ENCODE measurements at places on chromosomes 2 and 18.

DNA sequence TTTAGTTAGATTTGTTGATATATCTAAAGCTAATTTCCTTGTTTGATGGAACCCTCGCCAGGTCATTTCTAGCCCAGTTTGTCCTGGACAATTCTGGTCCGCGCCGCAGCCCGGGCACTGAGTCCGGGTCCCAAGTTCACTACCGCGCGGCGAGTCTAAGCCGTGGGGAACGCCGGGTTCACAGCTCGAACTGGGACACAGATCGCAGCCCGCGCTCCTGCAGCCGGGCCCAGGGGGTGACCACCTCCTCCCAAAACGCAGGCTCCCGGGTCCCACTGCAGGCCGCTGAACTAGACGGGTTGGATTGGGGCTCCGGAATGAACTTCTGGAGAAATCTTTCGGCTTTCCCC lies 681 bp downstream of the ACADL start:
- no peak for DNase-seq

DNA sequence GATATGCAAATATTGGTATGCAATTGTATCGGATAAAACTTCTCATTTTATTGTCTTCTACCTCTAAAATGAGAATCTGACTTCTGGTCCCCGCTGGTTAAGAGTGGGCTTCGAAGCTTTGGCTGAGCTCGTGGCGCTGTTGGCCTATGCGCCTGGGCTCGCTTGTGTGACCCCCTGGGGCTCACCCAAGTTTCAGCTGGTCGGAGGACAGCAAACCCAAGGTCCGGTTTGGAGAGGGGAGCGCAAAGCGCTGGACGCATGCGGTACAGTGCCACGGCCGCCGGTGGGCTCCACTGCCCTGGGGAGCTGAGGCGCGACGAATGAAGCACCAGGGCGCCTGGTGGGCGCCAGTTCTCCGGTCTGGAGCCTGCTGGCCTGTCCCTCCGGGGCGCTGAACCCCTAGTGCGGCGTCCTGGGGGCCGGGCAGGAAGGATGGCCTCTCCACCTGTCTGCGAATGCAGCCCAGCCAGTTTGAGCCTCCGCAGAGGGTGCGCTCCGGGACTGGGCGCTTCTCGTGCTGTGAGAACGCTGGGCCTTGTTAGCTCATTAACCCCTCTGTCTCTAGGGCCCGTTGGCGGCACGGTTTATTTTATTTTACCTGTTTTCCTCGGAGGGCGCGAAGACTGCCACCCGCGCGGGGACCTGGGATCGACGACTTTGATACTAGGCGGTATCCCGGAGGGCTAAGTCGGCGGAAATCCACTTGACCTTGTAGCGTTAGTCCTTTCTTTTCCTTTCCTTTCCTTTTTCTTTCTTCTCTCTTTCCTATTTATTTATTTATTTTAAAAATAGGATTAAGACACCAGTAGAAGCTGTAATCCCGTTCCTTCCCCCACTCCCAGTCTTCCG lies 10.4 kb downstream of the MEIS1 start:
- DNase-seq, result no peak

DNA sequence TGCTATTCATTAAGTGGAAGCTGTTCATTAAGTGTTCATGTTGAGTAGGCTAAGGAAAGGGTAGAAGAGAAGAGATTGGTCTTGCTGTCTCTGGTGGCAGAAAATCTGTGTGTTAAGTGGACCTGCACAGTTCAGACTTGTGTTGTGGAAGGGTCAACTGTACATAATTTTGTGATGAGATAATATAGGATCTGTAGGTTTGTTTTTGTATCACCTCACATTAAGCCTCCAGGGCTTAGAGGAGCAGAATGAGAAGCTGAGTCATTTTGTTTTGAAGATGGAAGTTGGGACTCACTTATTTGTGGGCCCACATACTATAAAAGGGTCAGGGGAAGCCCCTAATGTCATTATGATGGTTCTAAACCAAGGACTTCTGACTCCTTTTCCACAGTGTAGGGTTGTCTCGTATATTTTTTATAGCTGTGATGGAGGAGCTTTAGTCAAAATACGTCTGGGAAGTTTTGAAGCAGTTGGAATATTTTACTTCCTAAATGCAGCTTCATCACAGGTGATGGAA lies 18.2 kb downstream of the PMS1 start:
- no peak for DNase-seq

- no peak for DNase-seq
Measured at GRCh38 chr2:149735237-149735958, 147.8 kb upstream of the MMADHC start.

GRCh38 chr18:48412339-48412929 lies 3.3 kb upstream of the ZBTB7C start:
- DNase-seq, result peak; percentile 7

GRCh38 chr2:72300147-72300684 lies 152.6 kb upstream of the CYP26B1 start:
- DNase-seq, result no peak

GRCh38 chr2:63695583-63695982 lies 106.8 kb downstream of the MDH1 start:
- no peak for DNase-seq

DNA sequence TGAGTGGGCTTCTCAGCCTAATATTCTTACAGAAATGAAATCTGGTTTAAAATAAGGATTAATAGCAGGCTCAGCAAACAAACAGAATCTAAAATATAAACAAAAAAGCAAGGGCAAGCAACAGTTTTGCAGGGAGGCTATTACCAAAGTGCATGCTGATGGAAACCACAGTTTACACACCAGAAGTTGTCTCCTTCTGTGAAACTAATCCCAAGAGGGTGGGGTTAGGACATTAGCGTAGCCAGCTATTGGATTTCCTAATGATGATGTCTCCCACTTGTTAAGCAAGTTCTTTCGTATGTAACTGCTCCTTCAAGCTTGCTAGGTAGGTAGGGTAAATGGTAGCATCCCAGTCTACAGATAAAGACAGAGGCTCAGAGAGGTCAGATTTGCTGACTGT lies 65.0 kb upstream of the TSPYL6 start:
- DNase-seq, result no peak

- no peak for DNase-seq
Measured at GRCh38 chr2:10452312-10452711, 4.2 kb upstream of the ODC1 start.

DNA sequence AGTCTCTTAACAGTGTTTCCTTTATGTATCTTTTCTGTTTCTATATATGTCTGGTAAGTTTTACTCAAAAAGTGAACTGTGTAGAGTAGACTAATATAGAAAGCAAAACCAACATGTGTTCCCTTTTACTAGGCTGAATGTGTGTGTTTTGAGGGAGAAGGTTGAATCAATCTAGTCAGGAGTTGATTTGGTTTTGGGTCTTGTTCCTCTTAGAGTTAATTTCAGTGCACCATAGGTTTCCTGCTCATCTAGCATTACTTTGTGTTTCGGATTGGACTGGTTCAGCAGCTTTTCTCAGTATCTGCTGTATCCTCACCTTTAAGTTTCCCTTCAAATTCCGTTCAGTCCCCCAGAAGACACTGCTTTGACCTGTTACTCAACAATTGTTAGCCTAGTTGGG lies 52.0 kb upstream of the TRIM43 start:
- DNase-seq, result no peak

DNA sequence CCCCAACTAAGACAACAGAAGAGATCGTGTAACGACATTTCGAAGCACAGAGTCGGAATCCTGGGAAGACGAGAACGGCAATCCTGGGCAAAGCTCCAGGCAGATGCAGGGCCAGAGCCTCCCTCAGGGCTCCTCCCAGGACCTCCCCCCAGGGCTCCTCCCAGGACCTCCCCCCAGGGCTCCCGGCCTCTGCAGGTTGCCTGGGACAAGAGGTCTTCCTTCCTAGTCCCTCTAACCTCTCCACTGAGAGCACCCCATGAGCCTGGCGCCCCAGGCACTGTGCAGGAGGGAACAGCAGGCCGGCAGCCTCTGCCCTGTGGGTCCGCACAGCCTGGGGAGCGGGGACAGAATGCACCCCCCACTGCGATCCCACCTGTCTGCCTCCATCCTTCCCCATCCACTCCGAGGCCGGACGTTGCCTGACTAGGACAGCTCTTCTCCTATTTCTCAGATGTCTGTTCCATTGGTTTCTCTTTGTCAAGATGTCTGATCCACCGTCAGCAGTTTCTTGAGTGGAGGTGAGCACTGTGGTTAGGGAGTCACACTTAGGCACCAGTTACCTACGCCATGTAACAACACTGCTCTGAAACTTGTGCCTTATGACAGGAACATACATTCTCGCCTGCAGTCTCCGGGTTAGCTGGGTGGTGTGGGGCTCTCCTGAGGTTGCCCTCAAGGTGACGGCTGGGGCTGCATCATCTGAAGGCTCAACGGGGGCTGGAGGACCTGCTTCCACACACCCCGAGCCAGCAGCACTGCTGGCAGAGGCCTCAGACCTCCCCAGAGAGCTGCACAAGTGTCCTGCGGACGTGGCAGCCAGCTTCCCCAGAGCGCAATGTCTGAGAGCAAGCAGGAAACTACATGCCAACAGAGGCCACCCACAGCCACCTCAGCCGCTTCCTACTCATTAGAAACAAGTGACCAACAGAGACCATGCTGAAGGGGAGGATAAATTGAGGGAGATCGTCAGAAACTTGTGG lies 28.9 kb downstream of the ADI1 start:
- no peak for DNase-seq

- no peak for DNase-seq
Measured at GRCh38 chr2:238145851-238146250, 7.4 kb downstream of the KLHL30 start.

- DNase-seq, result no peak
Measured at GRCh38 chr2:36455788-36456187, 100.2 kb downstream of the CRIM1 start.

DNA sequence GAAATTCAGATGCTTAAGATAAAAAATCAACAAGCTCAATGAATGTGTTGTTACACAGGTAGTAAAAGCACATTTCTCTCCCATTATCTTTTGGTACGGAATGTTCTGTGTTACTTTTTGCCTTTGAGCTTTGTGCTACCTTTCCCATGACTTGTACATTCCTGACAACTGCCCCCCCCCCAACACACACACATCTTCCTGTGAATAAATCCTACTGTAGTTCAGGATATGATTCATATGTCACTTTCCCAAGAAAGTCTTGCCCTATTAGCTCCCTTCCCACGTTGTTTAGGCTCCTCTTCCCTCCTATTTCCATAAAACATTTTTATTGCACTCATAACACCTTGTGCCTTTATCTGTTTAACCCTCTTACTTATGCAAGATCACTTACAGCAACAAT lies 442.6 kb upstream of the LRATD1 start:
- no peak for DNase-seq

DNA sequence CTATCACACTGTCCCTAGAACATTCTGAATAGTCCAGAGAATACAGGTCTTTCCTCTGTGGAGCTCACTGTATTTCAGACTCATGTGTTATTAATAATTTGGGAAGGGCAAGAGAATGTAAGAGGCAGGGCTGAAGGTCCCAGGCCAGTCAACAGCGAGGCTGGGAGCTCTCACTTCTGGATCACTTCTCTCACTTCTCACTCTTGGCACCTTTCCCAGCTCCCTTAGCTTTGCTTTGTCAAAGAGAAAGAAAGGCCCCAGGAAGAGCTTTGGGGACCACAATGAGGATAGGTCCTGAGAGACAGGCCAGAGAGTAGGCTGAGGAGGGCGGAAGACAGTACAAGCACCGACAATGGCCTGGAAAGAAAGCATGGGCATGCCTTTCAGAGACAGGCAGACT lies 11.2 kb downstream of the EFR3B start:
- DNase-seq, result no peak

DNA sequence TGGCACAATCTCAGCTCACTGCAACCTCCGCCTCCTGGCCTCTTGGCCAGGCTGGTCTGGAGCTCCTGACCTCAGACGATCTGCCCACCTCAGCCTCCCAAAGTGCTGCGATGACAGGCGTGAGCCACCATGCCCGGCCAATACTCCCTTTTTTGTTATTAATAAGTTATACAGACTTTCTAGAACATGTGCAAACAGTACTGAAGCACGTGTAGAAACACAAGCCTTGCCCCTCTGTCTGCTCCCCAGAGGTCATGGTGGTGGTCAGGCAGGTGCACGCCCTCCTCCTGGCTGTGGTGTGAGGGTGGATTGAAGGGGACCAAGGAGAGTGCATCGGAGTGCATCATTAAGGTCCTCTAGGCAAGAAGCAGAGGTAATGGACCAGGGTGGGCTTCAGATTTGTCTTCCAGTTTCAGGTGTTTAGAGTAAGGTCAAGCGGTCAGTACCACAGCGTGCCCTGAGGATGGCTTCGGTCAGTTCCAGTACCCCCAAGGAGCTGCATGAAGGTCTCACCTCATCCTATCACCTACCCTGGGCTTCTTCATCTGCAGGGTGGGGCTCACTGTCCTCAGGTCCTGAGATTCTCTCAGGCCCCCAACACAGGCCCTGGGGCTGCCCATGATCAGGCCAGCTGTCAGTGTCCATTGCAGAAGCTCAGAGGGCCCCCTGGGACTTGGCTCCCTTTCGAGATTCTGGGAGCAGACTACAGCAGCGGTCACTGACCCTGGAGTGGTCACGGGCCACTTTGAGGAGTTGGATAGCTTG lies 124.3 kb downstream of the GLI2 start:
- no peak for DNase-seq

DNA sequence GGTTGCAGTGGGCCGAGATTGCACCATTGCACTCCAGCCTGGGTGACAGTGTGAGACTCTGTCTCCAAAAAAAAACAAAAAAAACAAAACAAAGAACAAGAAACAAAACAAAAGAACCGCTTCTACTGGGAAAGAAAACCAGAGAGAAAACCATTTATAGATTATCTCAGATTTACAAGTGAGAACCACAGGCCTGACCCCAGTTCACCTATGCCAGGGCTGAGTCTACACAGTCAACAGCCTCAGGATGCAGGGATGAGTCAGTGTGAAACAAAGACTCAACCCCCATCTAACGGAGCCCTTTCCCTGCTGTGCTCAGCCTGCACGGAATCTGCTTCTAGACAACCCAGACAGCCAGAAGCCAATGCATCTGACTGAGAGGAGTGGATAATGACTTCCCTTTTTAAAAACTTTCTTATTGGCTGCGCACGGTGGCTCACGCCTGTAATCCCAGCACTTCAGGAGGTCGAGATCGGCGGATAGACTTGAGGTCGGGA lies 25.5 kb upstream of the YWHAQ start:
- DNase-seq, result no peak

GRCh38 chr2:71743995-71744675 lies 290.8 kb downstream of the DYSF start:
- DNase-seq, result no peak

DNA sequence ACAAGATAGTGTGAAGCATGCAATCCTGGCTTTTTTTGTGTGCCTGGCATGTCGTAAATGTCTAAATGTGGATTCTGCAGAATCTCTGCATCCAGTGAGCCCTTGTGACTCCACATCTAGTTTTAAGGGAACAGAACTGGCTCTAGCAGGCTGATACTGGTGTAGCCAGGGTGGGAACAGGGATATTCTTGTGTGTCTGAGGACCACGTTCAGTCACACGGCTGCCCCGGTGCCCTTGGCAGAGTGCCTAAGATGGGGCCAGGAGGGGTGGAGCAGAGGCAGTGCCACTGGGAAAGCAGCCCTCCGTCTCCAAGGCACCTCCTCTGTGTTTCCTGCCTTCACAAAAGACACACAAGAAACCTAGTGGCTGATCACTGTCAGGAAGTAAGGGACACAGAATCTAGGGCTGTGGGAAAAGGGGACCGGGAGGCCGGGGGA lies 91.5 kb upstream of the PARD3B start:
- no peak for DNase-seq

Data from NCI-H187 treated with DMSO at 0.1 percent for 48 hours (cell line).